Activated T-helper 1 cell treated with anti-CD3 and anti-CD28 coated beads, Interleukin-12 subunit alpha, Interleukin-12 subunit beta, Interleukin-2, Interleukin-4 antibody, amounts not matched to agents 30 ng/mL and 10 ng/mL and 1 ng/mL, durations not matched to agents 14 hours and 24 hours and 36 hours (primary cell): ENCODE measurements at places on chromosomes 6 and 20. TPM values are rescaled to one million over a fixed set of nuclear protein-coding genes. Genes with fewer than 3 reads are reported as not detected.

GRCh38 chr6:111978532-111979149, 75.3 kb upstream of the CCN6 start:
- DNase-seq = no peak

DNA sequence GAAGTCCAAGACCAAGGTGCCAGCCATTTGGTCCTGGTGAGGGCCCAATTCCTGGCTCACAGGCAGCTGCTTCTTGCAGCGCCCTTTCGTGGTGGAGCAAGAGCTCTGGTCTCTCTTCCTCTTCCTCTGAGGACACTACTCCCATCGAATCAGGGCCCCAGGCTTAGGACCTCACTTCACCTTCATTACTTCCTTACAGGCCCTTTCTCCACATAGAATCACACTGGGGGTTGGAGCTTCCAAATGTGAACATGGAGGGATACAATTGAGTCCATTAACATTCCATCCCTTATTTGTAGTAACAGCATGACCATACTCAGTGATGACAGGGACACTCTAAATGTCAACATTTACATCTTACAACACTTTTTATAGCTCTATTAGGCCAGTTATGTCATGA, 2.3 kb downstream of the RAMACL start:
- no peak for DNase-seq

GRCh38 chr6:116090251-116090650, 10.4 kb upstream of the NT5DC1 start:
- no peak for DNase-seq

GRCh38 chr6:28530777-28531176, 5.1 kb downstream of the GPX5 start:
- no peak for DNase-seq

DNA sequence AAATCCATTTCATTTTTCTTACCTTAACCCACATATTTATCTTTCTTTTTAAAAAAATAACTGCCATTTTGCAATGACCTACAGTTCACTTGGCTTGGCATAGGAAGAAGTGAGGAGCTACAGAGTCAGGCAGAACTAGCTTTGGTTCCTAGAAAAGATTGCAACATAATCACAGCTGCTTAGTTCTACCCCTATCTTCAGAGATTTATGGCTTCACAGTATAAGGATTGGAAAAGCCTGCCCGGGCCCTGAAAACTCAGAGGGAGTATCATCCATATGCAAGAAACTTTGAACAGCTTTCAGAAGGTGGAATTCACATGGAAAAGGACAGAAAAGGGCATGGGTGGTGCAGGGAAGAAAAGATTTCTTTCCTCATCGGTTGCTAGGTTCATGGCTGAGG, 774.3 kb upstream of the CHD6 start:
- no peak for DNase-seq

The RNF182 gene
- total RNA-seq = not detected in 2 replicates

The ANKRD6 gene
- 1.3 and 2.3 TPM in 2 replicates for total RNA-seq

The DNMT3B gene
- total RNA-seq = 0.75 and 0.93 TPM in 2 replicates

DNA sequence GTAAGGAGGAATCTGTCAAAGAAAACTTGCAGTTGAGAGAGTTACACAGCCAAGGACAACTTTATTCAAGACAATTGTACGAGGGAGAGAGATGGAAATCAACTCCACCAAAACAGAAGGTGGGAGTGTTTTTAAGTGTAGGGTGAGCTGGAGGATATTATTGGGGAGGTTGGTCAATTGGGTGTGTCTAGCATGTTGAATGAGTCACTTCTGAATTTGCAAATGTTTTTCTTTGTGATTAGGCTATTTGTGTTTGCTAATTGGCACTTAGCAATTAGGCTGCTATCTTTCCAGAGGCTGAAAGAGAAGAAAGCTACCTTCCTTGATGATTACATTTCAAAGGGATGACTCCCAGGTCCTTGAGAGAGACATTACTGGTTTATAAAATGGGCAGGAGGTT, 441.1 kb downstream of the MEI4 start:
- no peak for DNase-seq

DNA sequence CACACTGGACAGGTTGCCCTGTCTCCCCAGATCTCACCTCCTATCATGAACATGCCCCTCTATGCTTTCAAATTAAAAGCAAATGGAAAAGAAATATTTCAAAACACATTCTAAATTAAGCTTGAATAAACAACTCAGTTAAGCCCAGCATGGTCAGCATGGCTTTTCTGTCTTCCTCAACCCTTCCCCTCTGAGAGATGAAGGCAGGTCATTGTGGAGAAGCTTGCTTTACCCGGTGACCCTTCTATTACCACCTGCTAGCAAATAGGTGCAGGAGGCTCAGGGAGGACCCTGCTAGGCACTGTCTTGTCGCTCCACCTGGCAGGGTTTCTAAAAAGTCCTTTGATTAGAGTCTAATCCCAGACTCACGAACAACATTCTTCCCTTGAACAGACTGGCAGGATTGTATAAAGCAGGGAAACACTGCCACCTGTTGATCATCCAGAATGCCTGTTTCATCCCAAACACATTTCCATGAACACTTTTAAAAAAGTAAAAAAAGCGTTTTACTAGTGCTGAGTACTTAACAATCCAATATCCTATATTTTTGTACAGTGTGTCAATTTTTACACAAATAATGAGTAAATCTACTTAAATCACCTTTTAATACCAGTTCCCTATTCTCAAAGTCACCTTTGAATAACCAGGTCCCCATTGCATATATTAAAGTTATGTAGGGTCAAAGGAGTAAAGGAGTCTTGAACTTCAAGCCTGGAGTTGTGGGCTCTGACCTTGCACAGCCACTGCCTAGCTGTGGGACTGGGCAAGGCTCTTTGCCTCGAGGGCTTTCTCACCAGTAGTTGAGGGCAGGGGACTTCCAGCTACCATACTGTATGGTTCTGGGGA, 75.5 kb downstream of the GPR6 start:
- no peak for DNase-seq

GRCh38 chr20:15162079-15162647, 824.8 kb upstream of the FLRT3 start:
- no peak for DNase-seq

The SIGLEC1 gene
- not detected in 2 replicates for total RNA-seq

- DNase-seq = no peak
Measured at GRCh38 chr6:38179794-38180430, 360.4 kb downstream of the ZFAND3 start.

GRCh38 chr6:10401004-10401536, 13.8 kb downstream of the TFAP2A start:
- DNase-seq = no peak

The NOL4L gene
- 10.3 and 14.3 TPM in 2 replicates for total RNA-seq
